ENCODE measurements at places on chromosomes 6 and 20.

DNA sequence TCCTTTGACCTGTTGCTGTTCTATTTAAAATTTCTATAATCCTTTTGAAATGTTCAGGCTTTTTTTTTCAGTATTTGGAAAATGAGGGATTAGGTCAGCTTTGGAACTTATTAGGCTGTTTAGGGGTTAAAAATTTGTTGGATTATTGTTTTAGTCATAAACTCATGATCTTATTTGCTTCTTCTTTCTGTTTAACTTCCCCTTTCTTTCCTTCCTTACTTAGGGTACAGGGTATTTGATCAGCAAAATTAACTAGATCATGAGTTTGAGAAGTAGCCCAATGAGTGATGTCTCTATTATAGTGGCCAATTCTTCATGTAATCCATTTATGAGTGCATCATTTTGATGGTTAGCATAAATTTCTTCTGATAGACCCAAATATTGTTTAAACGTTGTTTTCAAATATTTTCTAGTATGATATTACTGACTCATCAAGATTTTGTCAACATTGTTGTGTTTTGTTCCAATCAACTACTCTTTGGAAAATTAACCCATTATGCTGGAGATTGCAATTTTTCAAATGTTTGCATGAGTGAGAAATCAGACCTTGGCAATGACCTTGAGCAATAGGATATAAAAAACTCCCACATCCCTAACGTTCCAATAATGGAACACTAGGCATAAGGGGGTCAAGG is 94.4 kb downstream of the OTOR start:
- DNase-seq: no peak
- H3K36me3 ChIP-seq: no peaks in the 10 kb centered on the region
- H3K27me3 ChIP-seq: no peaks in the 10 kb centered on the region
- no peak overlapping the region for H3K4me3 ChIP-seq
- no peaks in the 10 kb centered on the region for H3K4me1 ChIP-seq
- no peak overlapping the region for H3K27ac ChIP-seq

DNA sequence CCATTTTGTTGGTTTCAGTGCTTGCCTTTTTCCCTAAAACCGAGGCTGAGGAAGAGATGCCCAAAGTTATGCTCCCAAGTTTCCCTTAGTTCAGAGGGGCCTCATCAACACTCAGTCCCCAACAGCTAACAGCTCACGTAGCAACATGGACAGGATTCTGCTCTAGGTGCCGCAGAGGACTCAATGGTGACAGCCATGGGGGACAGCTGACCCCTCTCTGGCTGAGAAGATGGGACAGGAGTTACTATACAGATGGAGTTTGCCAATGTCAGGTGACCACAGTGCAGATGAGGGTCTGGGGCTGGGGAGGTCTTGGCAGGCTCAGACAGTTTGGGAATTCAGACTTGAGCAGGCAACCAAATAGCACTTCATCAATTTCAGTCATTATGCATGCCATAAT is 67.3 kb downstream of the NPEPL1 start:
- H3K27ac ChIP-seq: no peak overlapping the region
- no peaks in the 10 kb centered on the region for H3K4me1 ChIP-seq
- no peak for DNase-seq
- H3K36me3 ChIP-seq: no peaks in the 10 kb centered on the region

DNA sequence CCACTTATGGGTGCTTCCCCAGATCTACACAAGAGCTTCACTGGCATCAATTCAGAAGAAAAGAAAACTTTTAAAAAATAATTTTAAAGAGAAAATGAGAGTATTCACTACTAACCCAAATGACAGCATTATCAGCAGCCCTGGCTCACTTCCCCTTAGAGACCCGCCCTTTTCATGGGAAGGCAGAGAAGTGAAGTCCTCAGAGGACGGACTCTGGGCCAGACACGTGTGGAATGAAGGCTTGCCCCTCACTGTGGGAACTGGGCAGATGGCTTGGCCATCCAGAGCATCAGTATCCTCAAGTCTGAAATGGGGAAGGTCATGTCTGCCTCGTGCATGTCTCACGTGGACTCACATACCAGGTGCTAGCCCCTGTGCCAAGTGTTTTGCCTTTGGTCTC is 63.5 kb downstream of the JAG1 start:
- H3K4me1 ChIP-seq: peaks cover 4% of the 10 kb centered on the region
- no peaks in the 10 kb centered on the region for H3K27me3 ChIP-seq
- no peaks in the 10 kb centered on the region for H3K36me3 ChIP-seq
- H3K4me3 ChIP-seq: no peak overlapping the region
- no peak overlapping the region for H3K27ac ChIP-seq
- DNase-seq: no peak

GRCh38 chr6:4645713-4646360 is 130.4 kb upstream of the CDYL start:
- no peak overlapping the region for H3K4me3 ChIP-seq
- no peaks in the 10 kb centered on the region for H3K36me3 ChIP-seq
- H3K27me3 ChIP-seq: no peaks in the 10 kb centered on the region

GRCh38 chr6:31087494-31088089 is 24.8 kb downstream of the C6orf15 start:
- no peaks in the 10 kb centered on the region for H3K27me3 ChIP-seq
- peaks cover 3% of the 10 kb centered on the region for H3K4me1 ChIP-seq
- H3K36me3 ChIP-seq: no peaks in the 10 kb centered on the region
- H3K27ac ChIP-seq: no peak overlapping the region
- peak; percentile 92 for DNase-seq
- no peak overlapping the region for H3K4me3 ChIP-seq

DNA sequence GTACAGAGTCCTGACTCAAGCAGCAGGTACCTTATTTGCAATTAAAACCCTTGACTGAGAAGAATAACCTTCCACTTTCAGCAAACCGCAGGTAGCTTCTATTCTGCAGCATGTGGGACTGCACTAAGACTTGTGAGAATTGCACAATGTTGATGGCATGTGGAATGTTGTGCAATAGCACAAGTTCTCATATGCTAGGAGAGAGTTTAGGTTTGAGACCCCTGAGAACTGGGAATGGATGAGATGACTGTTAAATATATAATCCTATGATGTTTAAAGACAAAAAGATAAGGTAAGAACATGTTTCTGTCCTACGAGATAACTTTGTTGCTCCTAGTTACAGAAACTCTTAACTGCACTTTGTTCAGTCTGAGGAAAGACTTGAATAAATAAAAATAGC is 194.6 kb downstream of the OTOR start:
- no peak for DNase-seq
- peaks cover 15% of the 10 kb centered on the region for H3K4me1 ChIP-seq
- no peaks in the 10 kb centered on the region for H3K36me3 ChIP-seq
- H3K27ac ChIP-seq: no peak overlapping the region

GRCh38 chr6:23368557-23368956 is 757.5 kb upstream of the NRSN1 start:
- no peaks in the 10 kb centered on the region for H3K4me1 ChIP-seq
- no peak overlapping the region for H3K4me3 ChIP-seq
- no peak for DNase-seq
- H3K36me3 ChIP-seq: no peaks in the 10 kb centered on the region

- no peaks in the 10 kb centered on the region for H3K4me1 ChIP-seq
- DNase-seq: no peak
- H3K4me3 ChIP-seq: no peak overlapping the region
- no peaks in the 10 kb centered on the region for H3K27me3 ChIP-seq
- H3K27ac ChIP-seq: no peak overlapping the region
Observed at GRCh38 chr6:88459189-88459588, 293.0 kb upstream of the CNR1 start.

DNA sequence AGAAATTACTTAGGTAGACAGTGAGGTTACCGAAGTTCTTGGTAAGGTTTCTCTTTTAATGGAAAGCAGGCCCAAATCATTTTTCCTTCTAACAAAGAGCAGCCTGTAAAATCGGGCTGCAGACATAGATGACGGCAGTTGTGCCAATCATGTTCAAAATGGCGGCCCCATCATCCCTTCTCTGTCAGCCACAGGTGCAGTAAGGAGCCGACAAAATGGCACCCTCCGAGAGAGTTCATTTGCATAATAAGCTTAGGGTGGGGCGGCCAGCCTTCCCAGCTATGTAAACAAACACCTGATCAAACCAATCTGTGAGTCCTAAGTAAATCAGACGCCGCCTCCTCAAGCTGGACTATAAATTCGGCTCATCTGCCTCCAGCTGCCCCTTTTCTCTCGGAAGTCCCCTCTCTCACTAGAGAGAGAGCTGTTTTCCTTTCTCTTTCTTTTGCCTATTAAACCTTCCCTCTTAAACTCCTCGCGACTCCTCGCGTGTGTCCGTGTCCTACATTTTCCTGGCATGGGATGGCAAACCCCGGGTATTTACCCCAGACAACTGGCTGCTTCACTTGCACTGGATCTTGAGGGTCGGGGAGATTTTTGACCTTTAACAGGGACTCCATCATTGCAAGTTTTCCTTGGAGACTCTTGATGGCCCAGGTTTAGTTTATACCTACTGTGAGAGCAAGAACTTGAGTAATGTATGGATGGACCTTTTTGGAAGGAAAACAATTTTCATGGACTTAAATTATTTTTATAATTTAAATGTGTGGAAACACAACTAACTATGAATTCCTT is 8.9 kb upstream of the DDR1 start:
- no peaks in the 10 kb centered on the region for H3K36me3 ChIP-seq
- peaks cover 13% of the 10 kb centered on the region for H3K4me1 ChIP-seq
- no peak overlapping the region for H3K27ac ChIP-seq
- H3K4me3 ChIP-seq: no peak overlapping the region
- DNase-seq: no peak

DNA sequence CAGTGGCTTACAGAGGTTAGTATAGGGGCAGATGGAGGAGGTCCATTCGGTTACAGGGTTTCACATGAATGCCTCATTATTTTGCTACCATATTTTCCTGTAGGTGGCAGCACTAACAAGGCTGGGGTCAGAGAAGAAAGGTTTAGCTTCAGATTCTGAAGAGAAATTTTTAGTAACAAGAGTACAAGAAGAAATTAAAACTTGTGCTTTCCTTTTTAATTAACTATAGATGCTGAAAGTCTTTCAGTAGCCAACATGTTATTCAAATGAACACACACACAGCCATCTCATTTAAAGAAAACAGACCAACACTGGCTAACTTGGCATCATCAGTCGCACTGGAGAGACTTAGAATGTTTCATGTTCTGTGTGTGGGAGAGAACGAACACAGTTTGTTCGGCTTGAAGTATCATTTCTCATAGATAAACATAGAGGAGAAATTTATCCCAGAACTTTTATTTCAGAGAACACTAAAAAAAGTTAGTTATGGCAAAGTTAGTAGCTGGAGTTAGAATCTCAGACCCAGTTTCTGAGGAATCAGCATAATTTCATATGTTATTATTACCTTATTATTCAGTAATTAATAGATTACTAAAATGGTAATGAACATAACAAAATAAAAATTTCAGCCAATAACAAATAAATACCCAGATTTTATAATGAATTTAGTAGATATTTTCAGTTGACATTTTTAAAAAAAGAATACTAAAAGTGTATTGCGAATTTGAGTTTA is 314.0 kb upstream of the RSPO3 start:
- no peaks in the 10 kb centered on the region for H3K36me3 ChIP-seq
- H3K4me3 ChIP-seq: no peak overlapping the region
- H3K27me3 ChIP-seq: no peaks in the 10 kb centered on the region
- peaks cover 6% of the 10 kb centered on the region for H3K4me1 ChIP-seq
- H3K27ac ChIP-seq: no peak overlapping the region
- peak; percentile 70 for DNase-seq

- no peak overlapping the region for H3K4me3 ChIP-seq
- peaks cover 9% of the 10 kb centered on the region for H3K4me1 ChIP-seq
- no peaks in the 10 kb centered on the region for H3K36me3 ChIP-seq
- H3K27me3 ChIP-seq: no peaks in the 10 kb centered on the region
Observed at GRCh38 chr20:11159728-11160127, 485.9 kb upstream of the JAG1 start.

GRCh38 chr20:49534255-49534712 is 33.7 kb downstream of the PTGIS start:
- H3K36me3 ChIP-seq: no peaks in the 10 kb centered on the region
- no peak overlapping the region for H3K27ac ChIP-seq
- no peaks in the 10 kb centered on the region for H3K27me3 ChIP-seq
- no peak overlapping the region for H3K4me3 ChIP-seq
- H3K4me1 ChIP-seq: no peaks in the 10 kb centered on the region
- DNase-seq: peak; percentile 76

- no peak for DNase-seq
- no peaks in the 10 kb centered on the region for H3K27me3 ChIP-seq
- no peaks in the 10 kb centered on the region for H3K4me1 ChIP-seq
- H3K27ac ChIP-seq: no peak overlapping the region
- H3K4me3 ChIP-seq: no peak overlapping the region
Observed at GRCh38 chr20:23753589-23753988, 2.9 kb upstream of the CST1 start.

DNA sequence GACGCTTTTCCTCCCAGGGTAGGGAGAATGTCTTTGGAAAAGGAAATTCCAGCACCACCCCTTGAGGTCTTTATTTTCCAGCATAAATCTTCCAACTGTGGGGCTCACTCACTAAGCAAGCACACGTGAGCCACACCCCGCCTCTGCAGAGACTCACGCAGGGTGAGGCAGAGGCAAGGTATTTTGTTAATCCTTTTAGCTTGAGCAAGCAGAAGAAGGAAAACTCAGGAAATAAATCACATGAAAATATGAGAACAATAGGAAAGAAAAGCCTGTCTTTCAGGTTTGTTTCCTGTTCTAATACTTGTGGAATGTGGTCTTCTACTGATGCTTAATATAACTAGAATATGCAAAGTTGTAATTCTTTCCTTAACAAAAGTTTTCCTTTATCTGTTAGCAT is 4.1 kb upstream of the PHACTR2 start:
- DNase-seq: peak; percentile 55
- H3K27ac ChIP-seq: no peak overlapping the region
- no peaks in the 10 kb centered on the region for H3K36me3 ChIP-seq

DNA sequence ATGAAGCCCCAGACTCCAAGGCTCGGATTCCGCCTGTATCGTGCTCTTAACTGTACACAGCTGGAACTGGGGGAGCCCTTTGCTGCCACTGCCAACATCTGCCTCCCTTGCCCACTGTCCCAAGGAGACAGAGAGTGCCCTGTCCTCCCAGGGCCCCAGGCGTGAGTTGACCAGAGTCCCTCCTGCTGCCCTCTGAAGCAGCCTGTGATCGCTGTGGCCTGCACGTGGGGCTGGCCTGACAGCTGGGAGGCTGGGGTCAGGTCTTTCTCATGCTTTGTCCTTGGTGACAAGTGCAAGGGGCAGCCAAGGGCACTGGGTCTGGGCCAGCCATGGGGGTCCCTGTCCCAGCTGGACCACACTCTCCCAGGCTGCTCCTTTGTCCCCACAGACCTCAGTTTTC is 44.3 kb downstream of the KIAA1755 start:
- no peak overlapping the region for H3K4me3 ChIP-seq
- no peaks in the 10 kb centered on the region for H3K4me1 ChIP-seq
- H3K27ac ChIP-seq: no peak overlapping the region
- DNase-seq: no peak
- no peaks in the 10 kb centered on the region for H3K27me3 ChIP-seq
- H3K36me3 ChIP-seq: no peaks in the 10 kb centered on the region

GRCh38 chr6:68313911-68314310 is 321.2 kb upstream of the ADGRB3 start:
- peak; percentile 4 for DNase-seq
- H3K4me1 ChIP-seq: no peaks in the 10 kb centered on the region
- no peaks in the 10 kb centered on the region for H3K27me3 ChIP-seq
- no peak overlapping the region for H3K27ac ChIP-seq
